ENCODE measurements at places on chromosomes 2 and 18.
A peak's percentile ranks its signal among the peaks of the same experiment; 100 is the strongest.

GRCh38 chr18:79393181-79393634, 2.5 kb upstream of the NFATC1 start:
- DNase-seq: peak; percentile 54

DNA sequence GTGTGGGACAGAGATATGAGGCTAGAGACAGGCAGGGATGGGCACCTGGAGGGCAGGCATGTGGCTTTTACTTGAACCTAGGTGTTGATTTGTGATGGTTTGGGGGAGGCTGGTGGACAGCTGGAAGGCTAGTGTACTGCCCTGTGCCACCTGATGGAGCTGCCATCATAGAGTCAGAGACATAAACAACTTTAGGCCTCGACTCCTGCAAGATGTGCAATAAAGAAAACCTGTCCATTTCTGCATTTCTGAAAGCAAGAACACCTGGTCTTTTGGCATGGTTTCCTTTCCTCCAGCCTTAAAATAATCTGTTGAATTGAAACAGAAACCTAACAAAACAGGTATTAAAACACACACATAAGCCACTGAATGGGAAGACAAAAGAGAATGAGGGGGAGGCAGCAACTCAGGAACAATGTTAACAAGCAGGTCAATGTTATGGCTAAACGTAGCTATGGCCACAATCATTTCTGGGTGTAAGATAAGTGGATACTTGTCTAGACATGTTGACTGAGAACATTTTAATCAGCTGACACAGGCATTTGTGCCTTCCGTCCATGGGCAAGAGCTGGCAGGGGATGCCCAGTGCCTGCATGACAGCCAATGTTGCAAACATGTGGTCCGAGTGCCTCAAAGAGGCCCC, 87.8 kb downstream of the KCTD1 start:
- DNase-seq: no peak

GRCh38 chr2:103123516-103123915, 361.7 kb downstream of the TMEM182 start:
- DNase-seq: no peak

GRCh38 chr2:129462967-129463366, 516.5 kb upstream of the RAB6C start:
- no peak for DNase-seq

DNA sequence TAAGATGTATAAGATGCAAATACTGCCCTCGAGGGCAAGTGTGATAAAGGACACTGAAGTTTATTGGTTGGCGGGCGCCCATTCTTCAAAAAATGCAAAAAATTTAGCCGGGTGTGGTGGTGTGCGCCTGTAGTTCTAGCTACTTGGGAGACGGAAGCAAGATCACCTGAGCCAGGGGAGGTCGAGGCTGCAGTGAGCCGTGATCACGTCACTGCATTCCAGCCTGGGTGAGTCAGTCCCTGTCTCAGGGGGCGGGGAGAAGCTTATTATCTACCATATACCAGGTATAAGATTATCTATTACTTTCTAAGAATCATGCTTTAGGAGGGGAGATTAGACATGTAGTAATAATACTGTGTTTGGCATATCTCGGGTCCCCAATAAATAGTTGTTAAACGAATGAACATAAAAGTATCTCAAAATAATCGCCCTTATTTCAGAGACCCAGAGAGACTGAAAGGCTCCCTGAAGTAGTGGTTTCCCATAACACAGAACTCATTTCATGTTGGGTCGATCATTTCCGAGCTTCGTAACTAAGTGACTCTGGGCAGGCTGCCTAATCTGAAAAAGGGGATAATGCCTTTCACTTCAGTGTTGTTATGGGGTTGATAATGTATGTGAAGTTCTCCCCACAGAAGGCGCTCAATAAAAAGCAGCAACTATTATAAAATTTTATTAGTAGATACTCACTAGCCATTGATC, 1.2 kb upstream of the SELENOI start:
- peak; percentile 32 for DNase-seq

DNA sequence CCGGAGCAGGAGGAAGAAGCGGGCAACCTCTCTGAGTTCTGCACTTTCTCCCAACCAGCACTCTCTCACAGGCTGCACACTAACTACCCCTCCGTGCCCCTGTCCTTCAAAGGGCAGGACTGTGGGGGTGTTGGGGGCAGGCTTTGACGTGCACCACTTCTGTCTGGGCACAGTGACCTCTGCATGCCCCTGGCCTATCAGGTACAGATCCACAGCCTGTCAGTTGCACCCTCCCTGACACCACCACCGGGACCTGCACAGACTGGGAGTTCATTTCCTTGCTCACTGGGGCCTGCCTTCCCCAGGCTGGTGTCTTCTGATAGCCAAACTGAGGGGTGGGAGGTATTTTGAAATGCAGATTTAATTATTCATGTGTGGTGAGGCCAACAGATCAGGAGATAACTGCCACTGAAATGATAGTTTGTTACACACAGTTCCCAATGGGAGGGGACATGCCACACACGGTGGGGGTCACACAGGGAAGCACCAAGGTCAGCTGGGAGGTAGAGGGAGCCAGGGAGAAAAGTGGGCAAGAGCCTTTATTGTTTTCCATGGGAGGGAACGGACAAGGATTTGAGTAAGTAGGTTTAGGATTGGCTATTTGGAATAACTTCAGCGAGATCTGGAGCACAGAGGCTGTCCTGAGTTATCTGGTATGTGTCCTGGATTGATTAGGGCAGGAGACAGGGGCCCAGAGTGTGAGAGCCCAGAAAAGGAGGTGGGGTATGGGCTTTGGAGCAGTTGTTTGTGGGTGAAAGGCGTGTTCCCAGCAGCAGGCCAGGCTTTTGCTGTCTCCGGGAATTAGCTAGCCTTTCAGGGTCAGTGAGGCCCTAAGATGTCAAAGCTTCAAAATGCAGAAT, 251.6 kb downstream of the AFF3 start:
- no peak for DNase-seq

DNA sequence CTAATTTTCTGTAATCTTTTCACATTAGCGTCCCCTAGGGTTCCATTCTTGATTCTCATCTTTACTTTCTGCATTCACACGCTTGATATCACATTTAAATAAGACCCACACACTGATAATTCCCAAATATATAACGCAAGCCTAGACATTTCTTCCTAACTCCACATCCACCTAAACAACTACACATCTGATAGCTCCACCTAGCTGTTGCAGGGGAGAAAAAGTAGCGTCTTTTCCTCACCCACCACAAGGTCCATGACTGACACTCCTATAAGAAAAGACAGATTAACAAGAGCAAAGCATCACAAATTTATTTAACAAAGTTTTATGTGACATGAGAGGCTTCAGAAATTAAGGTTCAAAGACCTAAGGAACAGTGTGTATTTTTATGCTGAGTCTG, 862.2 kb upstream of the DDX18 start:
- DNase-seq: no peak

GRCh38 chr2:52475590-52475989, 1292.0 kb upstream of the CHAC2 start:
- DNase-seq: no peak

DNA sequence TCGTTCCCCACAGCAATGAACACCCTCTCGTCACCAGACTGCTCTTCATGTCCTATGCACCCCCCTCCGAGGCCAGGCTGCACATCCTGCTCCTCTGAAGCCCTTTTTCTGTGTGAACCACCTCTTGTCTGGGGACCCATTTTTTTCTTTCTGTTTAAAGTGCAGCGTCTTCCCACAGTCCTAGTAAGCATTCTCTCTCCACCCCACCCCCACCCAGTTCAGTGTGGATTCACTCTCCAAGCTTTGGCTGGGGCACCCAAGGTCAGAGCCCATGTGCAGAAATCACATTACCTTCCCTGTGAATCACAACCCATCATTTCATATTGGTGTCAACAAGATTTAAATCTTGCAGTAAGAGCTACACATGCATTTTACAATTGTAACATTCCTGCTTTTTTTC, 26.4 kb upstream of the PKDCC start:
- DNase-seq: no peak

GRCh38 chr2:181977661-181978350, 7.8 kb upstream of the PPP1R1C start:
- no peak for DNase-seq

- DNase-seq: no peak
Measured at GRCh38 chr2:204195498-204195897, 258.9 kb downstream of the ICOS start.

- no peak for DNase-seq
Measured at GRCh38 chr2:76211991-76212985, 501.6 kb upstream of the GCFC2 start.

DNA sequence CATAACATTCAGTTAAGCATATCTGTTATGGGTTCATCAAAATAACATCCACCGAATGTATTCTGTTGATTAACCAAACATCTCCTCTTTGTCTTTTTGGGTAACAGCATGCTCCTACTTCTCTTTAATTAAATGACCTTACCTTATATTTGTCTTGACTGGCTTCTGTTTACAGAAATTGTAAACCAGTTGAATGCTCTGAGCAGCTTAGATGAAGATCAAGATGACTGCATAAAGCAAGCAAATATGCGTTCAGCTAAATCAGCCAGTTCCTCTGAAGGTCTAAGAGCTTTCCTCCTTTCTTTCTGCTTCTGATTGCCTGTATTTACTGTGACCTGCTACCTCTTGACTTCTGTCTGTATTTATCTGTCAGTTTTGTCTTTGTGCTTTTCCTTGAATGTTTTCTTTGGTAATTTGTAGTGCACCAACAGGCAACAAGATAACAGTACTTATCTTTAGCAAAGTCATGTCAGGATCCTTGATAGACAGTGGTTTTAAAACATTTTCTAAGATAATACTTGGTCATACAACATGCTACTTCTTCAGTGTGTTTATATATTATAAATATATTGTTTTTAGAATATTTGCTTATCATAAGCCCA, 152.8 kb downstream of the EHBP1 start:
- no peak for DNase-seq

DNA sequence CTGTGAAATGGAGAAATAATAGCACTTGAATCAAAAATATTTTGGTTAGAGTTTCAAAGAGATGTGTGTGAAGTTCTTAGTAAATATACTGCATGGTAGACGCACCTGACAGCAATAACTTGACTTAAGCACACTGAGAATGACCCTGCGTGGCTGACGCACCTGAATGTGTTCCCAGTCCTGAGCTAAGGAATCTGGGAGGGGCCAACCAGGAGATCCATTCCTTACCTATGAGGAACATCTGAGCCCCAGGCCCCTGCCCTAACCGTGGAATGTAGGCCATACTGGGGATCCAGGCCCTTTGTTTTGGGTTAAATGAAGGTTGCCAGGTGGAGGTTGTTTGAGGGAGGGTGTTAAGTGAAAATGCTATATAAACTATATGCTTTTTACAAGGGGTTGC, 284.4 kb downstream of the RBM43 start:
- DNase-seq: no peak

DNA sequence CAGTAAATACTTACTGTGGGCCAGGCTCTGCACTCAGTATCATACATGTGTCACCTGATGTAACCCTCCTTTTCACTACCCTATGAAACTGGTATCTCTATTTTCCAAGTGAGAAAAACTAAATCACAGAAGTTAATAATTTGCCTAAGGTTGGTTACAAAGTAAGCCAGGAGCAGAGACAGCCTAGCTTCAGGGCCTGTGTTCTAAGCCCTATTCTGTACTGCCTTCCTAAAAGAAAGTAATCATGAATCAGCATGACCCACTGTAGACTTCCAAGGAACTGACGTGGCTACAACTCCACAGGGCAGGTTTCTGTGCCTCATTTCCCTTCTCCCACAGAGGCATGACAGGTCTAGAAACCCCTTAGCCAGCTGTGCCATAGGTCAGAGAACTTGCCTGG, 14.3 kb downstream of the ZNF142 start:
- DNase-seq: no peak

- no peak for DNase-seq
Measured at GRCh38 chr2:215775106-215775505, 238.2 kb downstream of the MREG start.

DNA sequence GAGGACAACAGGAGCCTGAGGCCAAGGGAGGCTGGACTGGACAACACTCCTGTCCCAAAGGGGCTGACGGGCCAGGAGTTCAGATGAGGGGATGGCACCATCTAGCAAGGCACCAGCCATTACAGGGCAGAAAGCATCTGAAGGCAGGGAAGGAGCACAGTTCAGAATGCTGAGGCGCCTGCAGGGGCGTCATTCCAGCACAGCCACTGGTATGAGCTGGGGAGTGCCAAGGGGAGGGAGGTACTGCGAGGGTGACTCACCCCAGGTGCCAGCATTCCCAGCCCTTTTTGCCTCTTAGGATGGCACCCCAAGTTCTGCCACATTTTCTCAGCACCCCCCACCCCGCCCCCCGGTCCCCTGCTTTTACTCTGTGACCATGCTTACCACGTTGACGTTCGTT, 129.8 kb upstream of the EPAS1 start:
- no peak for DNase-seq

DNA sequence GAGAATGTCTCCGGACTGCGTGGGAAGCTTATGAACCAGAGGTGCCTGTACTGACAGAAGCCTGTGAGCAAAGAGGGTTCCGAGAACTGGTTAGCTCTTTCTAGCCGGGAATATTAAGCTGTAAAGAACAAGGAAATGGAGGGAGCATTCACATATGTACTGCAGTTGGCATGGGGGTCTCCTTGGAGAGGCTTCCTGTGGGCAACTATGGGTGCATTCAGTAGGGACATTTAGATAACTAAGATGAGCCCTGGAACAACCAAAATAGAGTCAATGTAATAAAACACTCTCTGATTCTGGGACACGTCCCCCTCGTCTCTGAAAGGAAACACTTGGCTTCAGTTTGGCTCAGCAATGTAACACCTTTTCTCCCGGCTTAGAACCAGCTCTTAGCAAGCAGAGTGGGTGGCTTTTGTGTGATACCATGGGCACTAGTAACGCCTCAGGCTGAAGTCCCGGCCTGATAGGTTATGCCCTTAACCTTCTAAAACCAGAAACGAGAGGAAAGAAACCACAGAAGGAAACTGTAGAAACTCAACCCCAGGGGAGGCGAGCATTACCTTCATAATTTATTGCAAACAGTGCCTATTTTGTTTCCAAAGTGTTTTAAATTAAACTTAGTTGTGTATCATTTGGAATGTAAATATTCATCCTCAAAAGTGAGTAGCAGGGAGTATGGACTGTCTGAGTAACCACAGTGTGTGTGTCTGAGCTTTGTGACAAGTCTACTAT, 48.8 kb upstream of the LPIN2 start:
- peak; percentile 33 for DNase-seq

DNA sequence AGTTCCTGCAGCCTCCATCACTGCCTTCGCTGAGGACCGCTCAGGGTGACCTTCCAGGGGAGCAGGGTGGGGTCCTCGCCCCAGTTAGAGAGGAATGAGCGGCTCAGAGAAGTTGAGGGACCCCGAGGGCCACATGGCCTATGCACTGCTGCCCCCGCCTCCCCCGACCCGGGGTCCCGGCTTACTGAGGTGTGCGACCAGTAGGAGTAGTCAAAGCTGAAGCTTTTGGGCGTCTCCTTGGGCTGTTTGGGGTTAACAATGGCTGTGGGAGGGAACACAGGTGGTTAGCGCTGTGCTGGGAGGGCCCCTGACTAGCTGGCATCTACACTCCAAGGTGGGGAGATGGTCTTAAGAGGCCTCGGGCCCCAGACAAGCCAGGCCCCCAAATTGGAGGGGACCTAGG, 31.0 kb downstream of the KIF1A start:
- DNase-seq: no peak

GRCh38 chr2:157192445-157193423, 64.8 kb upstream of the GALNT5 start:
- DNase-seq: no peak

GRCh38 chr2:46116553-46116991, 180.6 kb upstream of the EPAS1 start:
- no peak for DNase-seq
